Caco-2 (cell line): ENCODE measurements at places on chromosomes 6 and 20.

- DNase-seq, result no peak
Measured at GRCh38 chr20:3839328-3839727, 7.3 kb upstream of the MAVS start.

DNA sequence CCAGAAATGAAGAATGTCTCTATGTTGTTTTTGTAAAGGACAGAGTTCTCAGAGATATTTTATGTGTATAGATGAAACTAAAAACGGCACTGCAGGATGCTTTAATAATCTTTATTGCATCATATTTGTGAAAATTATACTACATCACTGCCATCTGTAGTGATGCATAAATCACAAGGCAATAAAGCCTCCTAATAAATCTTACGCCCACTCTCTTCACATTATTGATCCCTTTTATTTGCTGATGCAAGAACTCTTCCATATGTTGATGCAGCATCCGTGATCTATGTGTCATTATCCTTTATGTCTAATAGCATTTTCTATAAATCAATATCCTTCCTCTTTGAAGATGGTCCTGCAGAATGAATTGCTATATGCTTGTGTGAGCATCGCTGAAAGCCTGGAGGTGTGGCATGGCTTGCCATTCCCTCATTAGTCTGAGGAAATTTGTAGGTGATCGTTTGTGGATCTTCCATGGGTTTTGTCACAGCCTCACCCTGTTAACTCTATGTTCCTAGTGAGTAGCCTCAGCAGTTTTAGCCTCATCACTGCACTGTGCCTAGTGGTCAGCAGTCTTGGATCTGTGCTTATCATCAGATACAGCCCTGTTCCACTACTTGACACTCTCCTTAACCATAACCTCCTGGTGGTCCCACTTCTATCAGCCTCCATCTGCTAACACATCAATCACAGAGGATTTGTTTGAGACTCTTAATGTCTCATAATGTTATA is 983.5 kb downstream of the EYS start:
- DNase-seq, result no peak

DNA sequence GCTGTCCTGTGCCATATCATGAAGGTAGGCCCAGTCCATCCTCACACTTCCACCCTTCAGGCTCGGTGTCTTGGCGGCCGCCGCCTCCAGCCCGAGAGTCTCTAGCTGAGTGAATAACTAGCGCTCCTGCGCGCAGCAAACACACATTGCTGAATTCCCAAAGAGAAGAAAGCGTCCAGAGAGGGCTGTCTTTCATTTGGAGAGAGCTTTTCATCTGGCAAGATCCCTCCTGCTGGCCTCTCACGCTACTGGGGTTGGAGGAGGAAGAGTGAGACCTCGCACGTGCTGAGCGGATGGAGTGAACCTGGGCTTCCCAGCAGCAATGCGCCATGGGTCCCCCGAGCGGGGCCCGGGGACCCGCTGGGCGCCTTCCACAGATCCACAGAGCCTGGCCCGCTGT is 73.2 kb downstream of the NCR2 start:
- no peak for DNase-seq

DNA sequence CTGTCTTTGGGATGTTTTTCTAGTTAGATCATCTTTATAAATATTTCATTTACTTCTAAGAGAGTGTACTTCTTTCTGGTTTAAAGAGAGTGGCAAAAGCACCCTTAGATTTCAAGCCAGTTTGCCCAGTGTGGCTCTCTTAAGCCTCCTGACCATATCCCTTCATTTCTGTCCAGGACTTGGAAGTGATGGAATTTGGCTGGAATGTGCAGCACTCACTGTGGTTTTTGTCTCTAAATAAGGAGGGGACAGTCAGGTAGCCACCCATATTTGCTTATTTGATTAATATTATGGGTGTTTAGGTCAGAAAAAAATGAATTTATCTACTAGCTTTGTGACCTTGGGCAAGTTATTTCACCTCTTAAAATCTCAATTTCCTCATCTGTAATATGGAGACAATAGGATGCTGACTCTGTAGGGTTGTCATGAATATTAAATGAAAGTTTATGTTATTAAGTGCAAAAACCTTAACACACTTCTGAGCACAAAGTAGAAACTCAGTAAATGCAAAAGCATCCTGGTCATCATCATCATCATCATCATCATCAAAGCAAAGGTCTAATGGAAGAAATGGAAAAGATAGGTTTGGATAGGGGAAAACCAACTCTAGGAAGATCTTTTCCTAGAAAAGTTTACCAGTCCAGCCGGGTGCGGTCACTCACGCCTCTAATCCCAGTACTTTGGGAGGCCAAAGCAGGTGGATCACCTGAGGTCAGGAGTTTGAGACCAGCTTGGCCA is 3.1 kb downstream of the CRYBG1 start:
- DNase-seq, result no peak

GRCh38 chr6:17817763-17818162 is 111.0 kb upstream of the NUP153 start:
- no peak for DNase-seq

DNA sequence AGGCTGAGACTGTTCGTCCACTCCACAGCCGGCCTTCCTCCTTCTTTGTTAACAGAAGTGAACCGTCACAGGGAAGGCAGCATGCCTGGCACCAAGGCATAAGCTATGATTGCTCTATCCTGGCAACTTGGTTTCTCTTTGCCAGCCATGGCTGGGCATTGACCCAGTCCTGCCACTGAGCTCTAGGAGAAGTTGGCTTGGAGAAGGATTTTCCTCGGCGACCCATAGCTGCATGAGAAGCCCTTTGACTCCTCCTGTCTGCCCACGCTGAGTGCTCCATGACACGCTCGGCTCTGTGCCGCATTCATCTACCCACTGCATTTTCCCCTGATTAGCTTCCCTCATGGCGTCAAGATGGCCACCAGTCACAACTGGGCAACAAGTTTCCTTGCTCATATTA is 111.8 kb upstream of the EXOC2 start:
- DNase-seq, result no peak

DNA sequence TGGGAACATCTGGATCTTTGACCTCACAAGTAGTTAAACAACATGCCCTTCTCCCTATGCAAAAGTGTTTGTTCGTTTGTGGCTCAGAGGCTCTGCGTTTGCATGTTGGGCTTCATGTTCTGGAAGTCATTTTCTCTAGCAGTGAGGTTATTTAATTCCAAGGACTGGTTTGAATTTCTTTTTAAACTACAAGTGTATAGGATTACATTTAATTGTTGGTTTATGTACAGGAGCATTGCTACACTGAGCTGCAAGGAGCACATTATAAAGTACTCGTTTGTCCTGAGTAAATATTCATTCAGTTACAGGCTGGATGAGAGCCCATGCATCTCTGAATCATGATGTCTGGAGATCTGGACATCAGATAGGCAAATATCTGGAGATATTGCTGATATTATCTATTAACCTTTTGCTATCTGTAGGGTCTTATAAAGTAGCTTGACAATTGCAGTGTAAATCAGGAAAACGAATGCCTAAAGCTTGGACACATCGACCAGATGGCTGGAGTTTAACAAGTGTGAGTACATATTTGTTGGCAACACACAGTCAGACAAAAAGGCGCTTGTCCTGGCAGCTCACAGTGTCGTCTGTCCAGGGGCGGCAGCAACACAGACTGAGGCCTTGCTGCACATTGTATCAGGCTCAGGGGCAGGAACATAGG is 84.6 kb downstream of the PDE7B start:
- no peak for DNase-seq

- no peak for DNase-seq
Measured at GRCh38 chr6:143525356-143525755, 13.8 kb upstream of the FUCA2 start.

DNA sequence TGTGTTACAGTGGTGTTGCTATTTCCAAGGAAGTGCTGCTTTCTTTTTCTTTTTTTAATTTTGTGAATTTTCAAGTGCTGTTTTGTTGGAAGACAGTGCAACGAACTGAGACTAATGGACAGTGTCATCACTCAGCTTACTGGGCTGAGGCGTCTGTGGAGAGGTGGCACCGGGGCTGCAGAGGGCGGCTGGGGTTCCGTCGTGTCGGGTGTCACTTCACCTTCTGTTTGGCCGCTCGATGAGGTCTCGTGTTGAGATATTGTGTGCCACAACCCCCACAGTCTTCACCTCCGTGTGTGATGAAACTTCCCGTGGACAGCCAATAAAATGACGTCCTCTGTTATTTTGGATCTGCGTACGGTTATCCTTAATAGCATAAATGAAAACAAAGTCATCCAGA is 149.4 kb upstream of the SNX9 start:
- DNase-seq, result no peak

- DNase-seq, result no peak
Measured at GRCh38 chr6:159180001-159180400, 10.8 kb downstream of the FNDC1 start.

DNA sequence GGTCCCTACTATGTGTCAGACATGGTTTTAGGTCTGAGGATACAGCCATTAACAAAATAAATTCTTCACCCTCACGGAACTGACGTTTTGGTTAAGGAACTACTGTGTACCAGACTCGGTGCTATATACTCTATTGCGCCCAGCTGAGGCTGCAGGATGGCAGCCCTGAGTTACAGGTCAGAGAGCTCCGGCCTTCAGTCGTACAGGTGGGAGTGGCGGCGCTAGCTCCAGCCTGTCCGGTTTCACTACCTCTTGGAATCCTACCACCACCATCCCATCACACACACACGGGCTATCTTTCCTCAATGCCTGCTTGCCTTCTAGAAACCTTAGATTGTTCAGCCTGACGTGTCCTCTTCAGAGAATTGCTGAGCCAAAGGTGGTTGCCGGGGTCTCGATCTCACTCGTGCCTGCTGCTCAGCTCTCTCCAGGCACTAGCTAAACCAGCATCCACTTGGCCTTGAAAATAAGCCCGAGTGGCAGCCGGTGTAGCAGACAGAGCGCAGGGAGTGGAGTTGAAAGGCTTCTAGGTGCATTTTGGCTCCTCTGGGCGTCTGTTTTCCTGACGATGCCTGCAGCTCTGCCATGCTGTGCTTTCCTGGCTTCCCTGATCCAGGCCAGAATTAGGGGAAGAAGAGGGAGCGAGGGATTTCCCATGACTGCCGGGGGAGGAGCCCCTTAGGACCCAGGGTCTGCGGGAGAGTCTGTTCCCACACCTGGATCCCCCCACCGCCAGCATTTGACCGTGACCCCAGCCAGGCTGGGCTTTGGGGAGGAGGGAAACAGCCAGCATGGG is 1.1 kb upstream of the TCF15 start:
- DNase-seq, result no peak

- DNase-seq, result no peak
Measured at GRCh38 chr20:23939641-23940040, 48.9 kb downstream of the GGTLC1 start.

- no peak for DNase-seq
Measured at GRCh38 chr6:43339168-43339567, 30.3 kb downstream of the ZNF318 start.

GRCh38 chr6:75169689-75170586 is 35.9 kb downstream of the COL12A1 start:
- DNase-seq, result no peak

GRCh38 chr6:108288742-108289141 is 6.1 kb upstream of the AFG1L start:
- no peak for DNase-seq

DNA sequence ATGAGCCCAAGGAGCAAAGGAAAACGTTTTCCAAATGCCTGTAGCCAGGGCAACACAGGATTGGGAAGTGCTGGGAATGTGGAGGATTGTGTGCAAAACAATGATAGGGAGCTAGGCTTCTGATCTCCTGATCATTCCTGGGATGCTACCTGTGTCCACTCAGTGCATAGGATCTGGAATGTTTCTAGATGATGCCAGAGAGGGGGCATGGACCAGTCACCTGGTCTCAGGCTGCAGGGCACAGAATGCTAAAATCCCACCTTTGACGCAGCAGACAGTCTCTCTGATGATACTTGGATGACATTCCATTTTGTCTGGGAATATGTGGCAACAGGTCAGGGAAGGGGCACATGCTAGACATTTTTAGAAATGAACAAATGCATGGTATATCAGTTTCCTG is 128.9 kb downstream of the CLIC5 start:
- DNase-seq, result no peak

DNA sequence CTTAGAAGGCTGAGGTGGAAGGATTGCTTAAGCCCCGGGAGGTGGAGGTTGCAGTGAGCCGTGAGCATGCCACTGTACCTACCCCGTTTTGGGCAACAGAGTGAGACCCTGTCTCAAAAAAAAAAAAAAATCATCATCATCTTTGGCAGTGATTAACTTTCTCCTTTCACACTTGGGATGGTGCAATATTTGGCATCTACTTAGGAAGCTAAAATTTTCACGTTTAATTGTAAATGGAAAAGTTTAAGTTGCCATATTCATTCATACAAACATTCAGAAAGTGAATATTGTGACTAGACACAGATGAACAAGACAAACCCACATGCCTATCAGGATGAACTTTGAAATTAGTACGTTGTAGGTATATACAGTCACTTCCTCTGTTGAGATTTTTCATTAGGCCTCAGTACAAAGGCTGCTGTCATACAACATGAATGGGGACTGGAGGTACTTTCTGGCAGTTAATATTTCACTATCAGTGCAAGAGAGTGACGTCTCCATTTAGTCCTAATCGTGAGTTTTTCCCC is 10.3 kb downstream of the TOP1 start:
- DNase-seq, result no peak

DNA sequence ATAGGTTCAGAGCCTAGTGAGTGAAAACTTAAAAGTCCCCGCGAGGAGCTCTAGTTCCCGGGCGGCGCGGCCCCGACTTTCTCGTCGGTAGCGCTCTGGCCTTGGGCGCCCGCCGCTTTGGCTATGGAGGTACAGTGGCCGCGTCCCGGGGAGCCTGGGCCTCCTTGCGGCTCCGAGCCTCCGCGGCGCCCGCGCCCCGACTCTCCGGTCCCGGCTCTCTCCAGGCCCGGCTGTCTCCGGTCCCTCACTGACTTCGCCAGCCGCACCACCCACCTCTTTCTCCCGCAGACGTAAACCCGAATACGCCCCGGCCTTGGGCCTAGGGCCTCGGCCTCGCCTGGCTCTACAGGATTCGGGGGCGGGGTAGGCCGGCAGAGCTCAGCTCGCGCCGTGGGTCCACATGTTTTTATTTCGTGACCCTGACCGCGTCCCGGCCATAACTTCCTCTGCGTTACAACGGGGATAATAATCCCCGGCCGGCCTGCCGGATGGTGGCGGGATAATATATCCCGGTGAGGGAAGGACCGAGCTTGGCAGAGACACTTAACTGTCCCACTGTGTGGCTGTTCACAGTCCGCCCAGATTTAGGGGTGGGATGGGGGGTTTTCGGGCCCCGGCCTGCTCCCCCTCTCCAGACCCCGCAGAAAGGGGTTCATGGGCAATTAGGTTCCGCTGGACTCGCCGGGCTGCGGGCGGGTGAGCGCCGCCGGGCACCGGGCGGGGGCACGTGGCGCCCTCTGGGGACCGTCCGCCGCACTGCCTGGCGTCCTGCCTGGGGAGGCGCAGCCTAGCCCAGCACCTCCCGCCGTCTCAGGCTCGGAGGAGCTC is 10.0 kb upstream of the TBX18 start:
- DNase-seq, result peak; percentile 31
